Lung (tissue), 17 donors: ENCODE measurements at places on chromosomes 4 and X. TPM values are rescaled to one million over a fixed set of nuclear protein-coding genes. Genes with fewer than 3 reads are reported as not detected.

DNA sequence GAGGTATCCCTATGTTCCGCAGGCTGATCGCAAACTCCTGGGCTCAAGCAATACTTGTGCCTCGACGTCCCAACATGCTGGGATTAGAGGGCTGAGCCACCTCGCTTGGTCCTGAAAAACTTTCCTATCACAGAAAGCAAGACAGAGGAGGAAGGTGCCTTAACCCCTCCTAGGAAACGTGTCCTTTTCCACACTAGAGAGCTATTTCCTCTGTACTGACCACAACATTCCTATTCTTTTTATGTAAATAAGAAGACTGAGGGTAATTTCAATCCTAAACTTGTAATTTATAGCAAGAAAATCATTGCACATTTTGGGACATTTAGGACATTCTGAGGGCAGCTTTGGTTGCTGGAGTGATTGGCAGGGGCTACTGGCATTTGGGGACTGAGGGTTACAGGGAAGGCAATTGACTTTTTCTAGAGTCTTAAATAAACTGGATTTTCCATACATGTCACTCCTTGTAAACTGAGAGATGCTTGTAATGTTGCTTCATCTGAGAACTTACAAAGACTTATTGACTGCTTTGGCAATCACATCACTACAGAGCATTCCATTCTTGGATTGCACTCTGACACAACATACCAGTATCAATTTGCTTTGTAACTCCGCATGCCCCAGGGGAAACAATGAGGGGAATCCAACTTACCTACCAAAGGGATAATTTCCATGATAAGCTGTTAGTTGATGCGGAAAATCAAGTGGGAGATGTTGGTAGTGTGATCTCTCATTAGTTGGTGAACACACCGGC lies 15.6 kb downstream of the XAGE3 start:
- H3K4me1 ChIP-seq: no peaks in the 10 kb centered on the region
- H3K4me3 ChIP-seq: no peak overlapping the region
- H3K27ac ChIP-seq: no peak overlapping the region
- no peaks in the 10 kb centered on the region for H3K36me3 ChIP-seq

Gene RTL3
- total RNA-seq: 0.28 TPM

Gene TCEAL7
- 1.8 TPM for total RNA-seq

- H3K4me3 ChIP-seq: no peak overlapping the region
- H3K27me3 ChIP-seq: no peaks in the 10 kb centered on the region
- DNase-seq: no peak
- H3K4me1 ChIP-seq: peaks cover 8% of the 10 kb centered on the region
- H3K36me3 ChIP-seq: no peaks in the 10 kb centered on the region
These were observed 89.3 kb downstream of the TSPAN5 start for GRCh38 chr4:98568941-98569663.

Gene GABRE
- 18.1 TPM for total RNA-seq

DNA sequence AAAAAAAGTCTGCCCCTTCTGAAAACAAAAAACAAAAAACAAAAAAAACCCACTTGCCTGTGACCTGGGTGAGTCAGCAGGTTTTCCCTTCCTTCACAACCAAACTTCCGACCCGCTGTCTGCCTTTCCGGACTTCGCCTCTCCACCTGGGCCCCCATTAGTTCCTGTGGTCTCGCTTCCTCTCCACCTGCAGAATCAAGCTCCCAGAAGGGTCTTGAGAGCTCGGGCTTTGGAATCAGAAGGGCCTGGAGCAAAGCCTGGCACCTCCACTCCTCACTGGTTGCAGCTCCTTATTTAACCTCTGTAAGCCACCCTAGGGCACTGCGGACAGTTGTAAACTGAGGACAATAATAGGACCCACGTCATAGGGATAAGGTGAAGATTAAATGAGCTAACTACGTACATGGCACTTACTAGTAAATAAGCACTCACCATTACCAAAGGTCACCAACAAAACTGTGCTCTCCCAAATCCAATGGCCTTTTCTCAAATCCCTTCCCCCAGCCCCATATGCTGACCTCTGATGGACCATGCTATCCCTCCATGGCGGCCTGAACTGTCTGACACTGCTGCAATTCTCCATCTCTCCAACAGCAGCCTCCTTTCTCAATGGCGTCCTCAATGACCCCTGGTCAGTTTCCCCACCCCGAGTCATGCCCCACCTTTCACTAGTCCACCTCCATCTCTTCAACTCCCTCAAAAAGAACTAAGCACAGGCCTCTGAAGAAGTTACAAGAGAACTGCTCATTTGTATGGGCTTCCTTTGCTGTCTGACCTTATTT lies 64.2 kb downstream of the IRF2 start:
- peaks cover 18% of the 10 kb centered on the region for H3K4me1 ChIP-seq
- H3K4me3 ChIP-seq: no peak overlapping the region

GRCh38 chr4:11615601-11616000 lies 186.9 kb upstream of the HS3ST1 start:
- no peak overlapping the region for H3K27ac ChIP-seq
- no peaks in the 10 kb centered on the region for H3K27me3 ChIP-seq
- DNase-seq: no peak
- peaks cover 2% of the 10 kb centered on the region for H3K4me1 ChIP-seq

Gene SFRP2
- total RNA-seq: 5.6 TPM

- no peak overlapping the region for H3K27ac ChIP-seq
- H3K4me3 ChIP-seq: no peak overlapping the region
- no peaks in the 10 kb centered on the region for H3K4me1 ChIP-seq
These were observed 168.5 kb upstream of the LDB2 start for GRCh38 chr4:17066972-17067371.

Gene LIMCH1
- 204 TPM for total RNA-seq

Gene C1QTNF7
- total RNA-seq: 3.1 TPM

GRCh38 chr4:124423160-124423559 lies 289.4 kb downstream of the ANKRD50 start:
- no peaks in the 10 kb centered on the region for H3K36me3 ChIP-seq
- no peak for DNase-seq
- H3K4me1 ChIP-seq: peaks cover 1% of the 10 kb centered on the region
- H3K27me3 ChIP-seq: no peaks in the 10 kb centered on the region
- no peak overlapping the region for H3K27ac ChIP-seq

DNA sequence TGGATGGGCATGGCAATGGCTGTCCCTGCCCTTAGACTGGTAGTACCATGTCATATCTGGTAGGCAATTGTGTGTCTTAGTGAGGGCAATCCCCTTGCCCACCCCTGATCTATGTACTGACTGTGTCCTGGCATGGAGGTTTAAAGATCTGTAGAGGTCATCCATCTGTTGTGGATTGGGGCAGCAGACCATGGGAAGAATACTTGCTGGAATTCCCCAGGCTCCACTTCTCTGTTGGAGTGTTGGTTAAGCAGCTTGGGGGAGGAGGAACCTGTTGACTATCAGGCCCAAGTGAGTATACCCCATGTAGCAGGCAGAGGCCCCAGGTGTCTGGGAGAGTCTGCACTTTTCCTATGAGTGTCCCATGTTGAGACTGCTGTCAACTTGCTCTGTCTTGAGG lies 246.7 kb upstream of the DIPK2B start:
- no peak for DNase-seq
- H3K27ac ChIP-seq: no peak overlapping the region
- H3K4me3 ChIP-seq: no peak overlapping the region
- H3K27me3 ChIP-seq: no peaks in the 10 kb centered on the region
- H3K36me3 ChIP-seq: no peaks in the 10 kb centered on the region

Gene USP46
- 13.4 TPM for total RNA-seq

Gene TIGD2
- 6.0 TPM for total RNA-seq

DNA sequence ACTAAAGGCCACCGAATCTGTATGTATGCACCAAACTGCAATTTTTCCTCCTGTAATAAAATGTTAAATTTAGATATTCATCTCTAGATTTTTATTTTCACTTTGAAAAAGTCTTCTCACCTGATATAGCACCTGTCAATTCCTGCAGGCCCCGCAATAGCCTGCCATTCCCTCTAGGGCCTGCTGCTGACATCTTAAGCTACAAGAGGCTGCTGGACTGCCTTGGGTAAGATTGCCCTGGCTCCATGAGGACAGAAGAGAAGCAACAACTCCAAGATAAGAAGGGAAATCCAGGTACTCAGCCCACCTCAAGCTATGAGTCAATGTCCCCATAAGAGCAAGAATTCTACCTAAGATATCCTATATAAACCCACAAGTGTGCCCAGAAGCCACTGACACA lies 230.2 kb upstream of the AGTR2 start:
- H3K27ac ChIP-seq: no peak overlapping the region
- H3K36me3 ChIP-seq: no peaks in the 10 kb centered on the region
- DNase-seq: no peak
- H3K4me3 ChIP-seq: no peak overlapping the region
- peaks cover 41% of the 10 kb centered on the region for H3K27me3 ChIP-seq

Gene SPANXN4
- total RNA-seq: not detected

- H3K27ac ChIP-seq: no peak overlapping the region
- no peaks in the 10 kb centered on the region for H3K36me3 ChIP-seq
- H3K4me3 ChIP-seq: no peak overlapping the region
- H3K27me3 ChIP-seq: no peaks in the 10 kb centered on the region
- DNase-seq: peak; percentile 85
These were observed 439.4 kb downstream of the SPRY1 start for GRCh38 chr4:123835831-123836590.

DNA sequence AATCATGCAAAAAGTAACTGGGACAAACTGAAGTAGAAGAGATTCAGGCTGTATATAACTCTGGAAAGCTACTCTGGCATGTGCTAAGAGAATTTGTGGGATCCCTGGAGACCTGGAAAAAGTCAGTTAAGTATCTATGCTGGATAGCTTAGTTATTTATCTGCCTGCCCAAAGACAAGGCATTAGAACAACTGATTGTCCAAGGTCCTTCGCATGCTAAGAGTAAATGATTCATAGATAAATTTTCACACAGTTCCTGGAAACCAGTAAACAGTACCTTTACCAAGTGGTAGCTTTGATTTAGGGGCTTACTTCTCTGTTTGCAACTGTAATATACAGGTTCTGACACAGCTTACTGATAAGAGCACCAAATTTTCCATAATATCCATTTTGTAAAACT lies 104.8 kb downstream of the ATP11C start:
- H3K4me1 ChIP-seq: no peaks in the 10 kb centered on the region
- no peak for DNase-seq
- no peaks in the 10 kb centered on the region for H3K36me3 ChIP-seq
- no peak overlapping the region for H3K27ac ChIP-seq
- peaks cover 4% of the 10 kb centered on the region for H3K27me3 ChIP-seq

Gene ATP2B3
- total RNA-seq: 0.54 TPM

DNA sequence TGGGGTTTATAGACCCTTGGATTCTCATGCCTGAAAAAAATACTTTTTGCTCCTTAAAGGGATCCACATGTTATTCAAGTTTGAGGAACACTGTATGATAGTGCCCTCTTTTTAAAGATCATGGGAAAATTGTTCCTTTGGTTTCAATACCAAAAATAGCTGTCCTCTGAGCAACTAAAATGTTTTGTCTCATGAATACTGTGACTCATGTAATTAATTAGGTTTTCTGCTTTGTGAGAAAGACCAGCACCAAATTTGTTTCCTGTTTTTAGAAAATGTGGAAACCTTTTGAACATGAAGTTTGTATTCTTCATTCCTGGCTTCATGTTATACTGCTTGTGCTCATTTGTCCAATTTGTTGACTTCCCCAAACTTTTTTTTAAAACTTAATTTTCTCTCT lies 127.6 kb upstream of the SH3RF1 start:
- H3K36me3 ChIP-seq: peaks cover 3% of the 10 kb centered on the region
- no peak overlapping the region for H3K27ac ChIP-seq
- no peaks in the 10 kb centered on the region for H3K27me3 ChIP-seq
- DNase-seq: no peak
- no peaks in the 10 kb centered on the region for H3K4me1 ChIP-seq
- no peak overlapping the region for H3K4me3 ChIP-seq

Gene UGT2B10
- not detected for total RNA-seq

DNA sequence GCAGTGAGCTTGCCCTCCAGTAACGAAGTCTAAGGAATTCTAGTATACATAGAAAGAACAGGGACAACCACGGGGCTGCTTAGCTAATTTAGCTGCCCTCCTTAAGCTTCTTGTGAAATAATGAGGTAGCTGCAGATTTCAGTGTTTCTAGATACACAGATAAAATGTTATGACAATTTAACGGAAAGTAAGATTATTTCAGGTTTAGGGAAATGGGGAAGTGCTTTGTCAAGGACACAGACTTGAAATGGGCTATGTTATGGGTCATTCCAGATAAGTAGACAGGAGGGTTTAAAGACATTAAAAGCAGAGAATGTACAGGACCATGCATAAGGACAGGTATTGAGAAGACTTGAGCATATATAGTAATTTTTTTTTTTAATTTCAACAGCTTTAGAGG lies 34.2 kb upstream of the ZNF518B start:
- H3K4me3 ChIP-seq: no peak overlapping the region
- H3K36me3 ChIP-seq: no peaks in the 10 kb centered on the region
- H3K27ac ChIP-seq: no peak overlapping the region
- no peaks in the 10 kb centered on the region for H3K27me3 ChIP-seq
- H3K4me1 ChIP-seq: no peaks in the 10 kb centered on the region
- no peak for DNase-seq

DNA sequence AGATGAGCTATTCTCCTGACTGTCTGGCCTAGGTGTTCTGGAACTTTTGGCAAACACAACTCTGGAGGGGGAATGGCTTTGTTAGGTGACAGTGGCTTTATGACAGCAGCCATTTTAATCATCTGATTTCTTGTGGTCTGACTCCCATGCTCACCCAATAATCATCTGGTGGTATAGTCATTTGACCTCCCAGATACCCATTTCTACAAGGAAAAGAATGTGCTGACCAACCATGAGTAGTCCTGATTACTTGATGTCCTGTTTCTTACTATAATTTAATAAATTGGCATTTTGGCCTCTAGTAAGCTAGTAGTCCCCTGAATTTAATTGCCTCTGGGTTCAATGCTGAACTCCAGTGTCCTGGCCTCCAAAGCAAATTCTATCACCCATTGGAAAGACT lies 109.9 kb upstream of the DUSP21 start:
- DNase-seq: no peak
- H3K4me1 ChIP-seq: no peaks in the 10 kb centered on the region
- no peak overlapping the region for H3K27ac ChIP-seq

DNA sequence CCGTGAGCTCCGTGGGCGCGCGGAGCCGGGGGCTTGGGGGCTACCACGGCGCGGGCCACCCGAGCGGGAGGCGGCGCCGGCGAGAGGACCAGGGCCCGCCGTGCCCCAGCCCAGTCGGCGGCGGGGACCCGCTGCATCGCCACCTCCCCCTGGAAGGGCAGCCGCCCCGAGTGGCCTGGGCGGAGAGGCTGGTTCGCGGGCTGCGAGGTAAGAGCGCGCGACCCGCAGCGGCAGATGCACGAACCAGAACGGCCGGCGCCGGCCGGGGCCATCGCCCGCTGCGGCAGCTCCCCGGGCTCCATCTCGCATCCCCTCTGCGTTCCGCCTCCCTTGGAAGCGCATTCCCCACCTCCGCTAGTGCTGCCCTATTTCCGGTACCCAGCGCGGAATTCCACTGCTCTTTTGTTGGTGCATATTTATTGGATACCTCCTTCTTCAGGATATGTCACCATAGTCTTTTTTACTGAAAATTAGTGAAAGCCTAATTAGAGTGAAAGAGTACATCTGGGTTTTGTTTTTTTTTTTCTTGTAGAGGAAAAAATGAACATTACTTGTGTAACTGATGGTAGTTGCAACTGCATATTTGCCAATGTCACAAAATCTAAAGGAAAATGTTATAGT lies 797 bp downstream of the PKD2 start:
- H3K36me3 ChIP-seq: no peaks in the 10 kb centered on the region
- peak overlapping the region; percentile 96 for H3K4me3 ChIP-seq
- H3K27me3 ChIP-seq: no peaks in the 10 kb centered on the region
- H3K27ac ChIP-seq: peak overlapping the region; percentile 89
- peak; percentile 54 for DNase-seq

GRCh38 chr4:20418861-20419451 lies 167.3 kb downstream of the SLIT2 start:
- H3K36me3 ChIP-seq: no peaks in the 10 kb centered on the region
- no peak overlapping the region for H3K4me3 ChIP-seq
- no peaks in the 10 kb centered on the region for H3K27me3 ChIP-seq

- no peak overlapping the region for H3K4me3 ChIP-seq
- H3K4me1 ChIP-seq: no peaks in the 10 kb centered on the region
- H3K36me3 ChIP-seq: no peaks in the 10 kb centered on the region
- no peaks in the 10 kb centered on the region for H3K27me3 ChIP-seq
These were observed 1002.7 kb upstream of the PABPC4L start for GRCh38 chr4:135204311-135204710.
